ENCODE measurements at places on chromosomes 6 and 20.

DNA sequence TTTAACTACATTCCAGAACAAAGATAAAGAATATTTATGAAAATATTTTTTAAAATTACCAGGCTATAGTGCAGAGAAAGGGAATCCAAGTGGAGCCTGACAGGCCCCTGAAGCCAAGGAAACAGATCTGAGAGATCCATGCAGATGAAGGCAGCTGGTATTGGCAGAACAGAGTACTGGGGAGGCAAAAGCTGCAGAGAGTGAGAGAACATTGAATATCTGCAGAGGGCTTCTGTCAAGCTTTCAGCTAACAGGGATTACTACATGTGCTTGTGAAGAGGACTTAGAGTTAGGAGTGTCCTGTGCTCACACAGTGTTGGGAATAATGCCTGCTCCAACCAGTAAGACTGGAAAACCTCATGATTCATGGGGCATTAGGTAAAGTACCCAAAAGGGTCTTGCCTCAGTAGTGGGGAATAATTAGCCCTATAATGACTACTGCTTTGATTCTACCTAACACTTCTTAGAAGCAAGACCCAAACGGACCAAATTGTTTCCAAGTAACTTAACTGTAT lies 657.2 kb downstream of the DHX35 start:
- no peak for DNase-seq
- H3K4me3 ChIP-seq: no peak overlapping the region
- H3K4me1 ChIP-seq: no peaks in the 10 kb centered on the region
- no peaks in the 10 kb centered on the region for H3K27me3 ChIP-seq

DNA sequence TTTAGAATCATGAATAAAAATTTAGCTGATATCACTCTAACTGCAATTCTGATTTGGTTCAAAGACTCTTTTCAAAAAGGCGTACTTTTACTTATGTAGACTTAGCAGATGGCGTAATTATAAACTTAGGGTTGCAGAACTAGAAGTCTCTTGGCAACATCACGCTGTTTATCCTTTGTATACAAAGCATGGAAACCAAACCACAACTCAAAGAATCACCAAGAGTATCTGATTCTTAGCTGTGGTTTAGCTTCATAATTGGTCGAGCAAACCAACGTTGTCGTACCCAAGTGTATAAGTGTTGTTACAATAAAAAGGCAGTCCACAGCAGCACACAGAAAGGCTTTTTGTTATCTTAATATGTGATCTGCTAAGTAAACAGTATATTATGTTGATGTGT lies 18.2 kb downstream of the STMND1 start:
- no peaks in the 10 kb centered on the region for H3K36me3 ChIP-seq
- no peak overlapping the region for H3K4me3 ChIP-seq
- no peaks in the 10 kb centered on the region for H3K4me1 ChIP-seq
- no peak overlapping the region for H3K27ac ChIP-seq

GRCh38 chr6:170423814-170424603 lies 117.5 kb downstream of the FAM120B start:
- no peak overlapping the region for H3K4me3 ChIP-seq
- no peak overlapping the region for H3K27ac ChIP-seq
- DNase-seq: no peak
- H3K27me3 ChIP-seq: peaks cover 1% of the 10 kb centered on the region
- no peaks in the 10 kb centered on the region for H3K36me3 ChIP-seq
- peaks cover 13% of the 10 kb centered on the region for H3K4me1 ChIP-seq

DNA sequence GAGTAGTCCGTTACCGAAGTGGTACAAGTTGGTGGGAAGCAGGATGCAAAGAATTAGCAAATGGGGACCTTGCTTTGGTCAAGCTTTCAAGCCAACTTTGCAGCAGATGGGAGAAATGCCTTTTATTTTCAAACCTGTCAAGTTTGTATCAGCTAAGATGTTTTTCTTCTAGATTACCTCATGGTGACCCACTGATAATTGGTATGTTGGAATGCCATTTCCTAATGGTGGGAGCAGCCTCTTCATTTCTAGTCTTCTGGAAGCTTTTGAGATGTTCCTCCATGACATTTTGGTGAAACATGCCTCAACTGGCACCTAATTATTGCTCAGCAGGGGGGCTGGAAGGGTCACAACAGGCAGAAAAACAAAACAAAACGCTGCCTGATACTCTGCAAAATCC lies 43.7 kb downstream of the ADNP start:
- H3K27ac ChIP-seq: no peak overlapping the region
- no peak overlapping the region for H3K4me3 ChIP-seq
- DNase-seq: no peak

DNA sequence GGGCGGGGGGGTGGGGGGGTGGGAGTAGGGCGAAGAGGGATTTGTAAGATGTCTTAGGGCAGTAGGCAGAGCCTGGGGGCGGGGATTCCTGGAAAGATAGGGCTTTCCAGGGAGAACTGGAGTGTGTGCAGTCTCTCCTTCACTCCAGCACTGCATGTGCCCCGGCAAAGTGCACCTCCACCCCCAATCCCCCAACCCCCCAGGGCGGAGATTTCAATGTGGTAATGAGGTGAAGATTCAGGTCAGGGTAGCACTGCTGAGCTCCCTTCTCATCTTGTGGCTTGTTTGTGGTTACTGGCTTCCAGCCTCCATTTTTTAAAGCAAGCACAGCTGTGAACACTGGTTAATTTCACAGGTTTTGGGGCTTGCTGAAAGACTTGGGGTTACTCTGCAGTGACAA lies 5.9 kb downstream of the TMEM239 start:
- peaks cover 5% of the 10 kb centered on the region for H3K4me1 ChIP-seq
- H3K27me3 ChIP-seq: peaks cover 18% of the 10 kb centered on the region
- H3K27ac ChIP-seq: no peak overlapping the region
- DNase-seq: no peak
- no peak overlapping the region for H3K4me3 ChIP-seq
- H3K36me3 ChIP-seq: peaks cover 10% of the 10 kb centered on the region

DNA sequence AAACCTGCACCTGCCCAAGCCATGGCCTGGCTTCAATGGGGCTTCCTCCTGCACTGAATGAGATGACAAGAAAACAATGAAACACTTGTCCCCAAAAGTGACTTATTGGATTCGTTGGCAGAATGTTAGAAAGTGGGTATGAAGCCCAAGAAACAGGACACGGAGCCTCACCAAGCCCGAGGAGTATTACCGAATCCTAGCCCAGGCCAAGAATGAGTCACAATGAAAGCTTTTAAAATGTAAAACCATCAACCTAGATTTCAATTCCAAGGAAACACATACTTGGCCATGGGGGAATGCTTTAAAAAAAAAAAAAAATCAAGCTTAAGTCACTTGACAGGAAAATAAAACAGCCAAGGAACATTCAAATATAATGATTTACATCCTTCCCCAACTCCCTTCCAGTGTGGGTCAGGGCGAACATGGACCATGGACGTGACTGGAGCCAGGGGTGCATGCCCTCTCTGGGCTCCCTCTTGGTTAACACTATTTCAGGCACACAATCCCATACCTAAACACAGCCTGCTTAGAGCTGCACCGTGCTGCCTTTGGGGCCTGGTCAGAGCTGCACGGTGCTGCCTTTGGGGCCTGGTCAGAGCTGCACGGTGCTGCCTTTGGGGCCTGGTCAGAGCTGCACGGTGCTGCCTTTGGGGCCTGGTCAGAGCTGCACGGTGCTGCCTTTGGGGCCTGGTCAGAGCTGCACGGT lies 3.1 kb upstream of the STX16 start:
- H3K27me3 ChIP-seq: peaks cover 6% of the 10 kb centered on the region
- H3K4me1 ChIP-seq: peaks cover 8% of the 10 kb centered on the region
- H3K36me3 ChIP-seq: no peaks in the 10 kb centered on the region

- H3K27ac ChIP-seq: no peak overlapping the region
- no peaks in the 10 kb centered on the region for H3K4me1 ChIP-seq
- DNase-seq: no peak
- H3K27me3 ChIP-seq: peaks cover 1% of the 10 kb centered on the region
- no peaks in the 10 kb centered on the region for H3K36me3 ChIP-seq
These were observed 204.8 kb upstream of the NOX3 start for GRCh38 chr6:155660251-155660977.

- no peaks in the 10 kb centered on the region for H3K36me3 ChIP-seq
- peaks cover 2% of the 10 kb centered on the region for H3K27me3 ChIP-seq
- no peak overlapping the region for H3K4me3 ChIP-seq
- no peak overlapping the region for H3K27ac ChIP-seq
- no peaks in the 10 kb centered on the region for H3K4me1 ChIP-seq
- DNase-seq: no peak
These were observed 400.3 kb downstream of the TFAP2A start for GRCh38 chr6:10014557-10014956.

DNA sequence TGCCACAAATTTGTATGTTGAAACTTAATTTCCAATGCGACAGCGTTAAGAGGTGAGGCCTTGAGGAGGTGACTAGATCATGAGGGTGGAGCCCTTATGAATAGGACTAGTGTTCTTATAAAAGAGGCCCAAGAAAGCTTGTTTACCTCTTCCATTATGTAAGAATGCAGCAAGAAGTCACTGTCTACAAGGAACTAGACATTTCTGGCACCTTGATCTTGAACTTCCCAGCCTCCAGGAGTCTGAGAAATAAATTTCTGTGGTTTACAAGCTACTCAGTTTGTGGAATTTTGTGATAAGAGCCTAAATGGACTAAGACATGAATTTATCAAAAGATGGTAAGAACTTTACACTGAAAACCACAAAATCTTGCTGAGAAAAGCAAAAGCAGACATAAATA lies 173.6 kb upstream of the SGK1 start:
- no peak for DNase-seq
- H3K4me3 ChIP-seq: no peak overlapping the region
- no peak overlapping the region for H3K27ac ChIP-seq
- no peaks in the 10 kb centered on the region for H3K36me3 ChIP-seq
- no peaks in the 10 kb centered on the region for H3K27me3 ChIP-seq

- H3K36me3 ChIP-seq: no peaks in the 10 kb centered on the region
- no peak overlapping the region for H3K27ac ChIP-seq
These were observed 288.2 kb downstream of the QKI start for GRCh38 chr6:163702736-163703135.

- H3K27ac ChIP-seq: no peak overlapping the region
- no peak for DNase-seq
- no peaks in the 10 kb centered on the region for H3K36me3 ChIP-seq
- no peak overlapping the region for H3K4me3 ChIP-seq
- no peaks in the 10 kb centered on the region for H3K27me3 ChIP-seq
These were observed 147.2 kb downstream of the RPS12 start for GRCh38 chr6:132961610-132962009.

- no peak overlapping the region for H3K4me3 ChIP-seq
- no peaks in the 10 kb centered on the region for H3K36me3 ChIP-seq
- H3K4me1 ChIP-seq: peaks cover 32% of the 10 kb centered on the region
- peaks cover 6% of the 10 kb centered on the region for H3K27me3 ChIP-seq
- H3K27ac ChIP-seq: no peak overlapping the region
These were observed 186.3 kb downstream of the OGFRL1 start for GRCh38 chr6:71474942-71475341.

DNA sequence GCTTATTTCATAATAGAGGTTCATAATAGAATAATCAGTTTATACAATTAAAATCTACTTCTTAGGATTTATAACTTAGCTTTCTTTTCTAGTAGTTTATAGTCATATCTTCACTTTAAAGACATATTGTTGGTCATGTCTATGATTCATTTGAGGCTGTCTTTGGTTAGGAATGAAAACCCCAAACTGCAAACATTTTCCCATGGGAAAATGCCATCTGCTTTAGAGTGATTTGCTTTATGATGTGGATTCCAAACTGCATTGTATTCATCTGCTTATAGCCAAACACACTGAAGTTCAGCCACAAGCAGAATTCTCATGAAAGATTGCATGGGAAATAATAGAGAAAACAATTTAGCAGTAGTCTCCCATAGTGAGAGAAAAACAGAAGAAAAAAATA lies 128.0 kb downstream of the RFPL4B start:
- H3K36me3 ChIP-seq: no peaks in the 10 kb centered on the region
- no peak overlapping the region for H3K27ac ChIP-seq
- H3K27me3 ChIP-seq: no peaks in the 10 kb centered on the region
- no peak for DNase-seq
- H3K4me3 ChIP-seq: no peak overlapping the region

DNA sequence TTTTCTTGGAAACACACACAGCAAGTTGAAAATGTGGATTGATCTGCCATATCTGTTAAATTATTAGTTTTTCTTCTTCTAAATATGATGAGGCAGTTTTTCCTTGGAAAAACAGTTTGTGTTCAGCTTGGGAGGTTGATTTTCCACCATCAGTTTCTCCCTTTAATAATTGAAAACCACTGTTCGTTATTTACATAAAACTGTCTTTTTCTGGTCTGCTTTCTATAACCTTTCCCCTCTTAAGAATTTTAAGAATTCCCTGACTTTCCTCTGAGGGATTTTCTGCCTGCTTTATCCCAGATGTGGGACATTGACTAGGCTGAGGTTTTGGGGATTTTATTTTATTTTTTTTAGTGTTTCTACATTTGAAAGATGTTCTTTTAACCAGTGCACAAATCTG lies 27.2 kb downstream of the DSE start:
- H3K27ac ChIP-seq: peak overlapping the region; percentile 10
- DNase-seq: no peak
- peaks cover 11% of the 10 kb centered on the region for H3K4me1 ChIP-seq
- no peaks in the 10 kb centered on the region for H3K36me3 ChIP-seq
- no peak overlapping the region for H3K4me3 ChIP-seq

DNA sequence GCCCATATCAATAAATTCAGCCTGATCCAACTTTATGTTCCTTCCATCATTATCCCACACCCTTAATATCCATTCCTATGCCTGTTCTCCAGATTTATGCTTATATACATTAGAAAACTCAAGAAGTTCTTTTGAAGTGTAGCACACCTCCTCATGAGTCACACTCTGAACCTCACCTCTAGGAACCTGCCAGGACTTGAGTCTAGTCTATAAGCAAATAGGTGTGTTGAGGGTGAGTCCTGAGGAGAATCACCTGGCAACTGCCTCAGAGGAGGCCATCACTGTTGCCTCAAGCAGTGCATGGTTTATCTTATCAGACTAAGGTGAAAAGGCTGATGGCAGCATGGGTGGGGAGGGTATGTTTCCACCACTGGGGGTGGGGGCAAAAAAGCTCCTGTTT lies 496.7 kb downstream of the C6orf118 start:
- H3K4me1 ChIP-seq: no peaks in the 10 kb centered on the region
- no peak for DNase-seq
- no peaks in the 10 kb centered on the region for H3K27me3 ChIP-seq
- H3K27ac ChIP-seq: no peak overlapping the region
- no peak overlapping the region for H3K4me3 ChIP-seq

DNA sequence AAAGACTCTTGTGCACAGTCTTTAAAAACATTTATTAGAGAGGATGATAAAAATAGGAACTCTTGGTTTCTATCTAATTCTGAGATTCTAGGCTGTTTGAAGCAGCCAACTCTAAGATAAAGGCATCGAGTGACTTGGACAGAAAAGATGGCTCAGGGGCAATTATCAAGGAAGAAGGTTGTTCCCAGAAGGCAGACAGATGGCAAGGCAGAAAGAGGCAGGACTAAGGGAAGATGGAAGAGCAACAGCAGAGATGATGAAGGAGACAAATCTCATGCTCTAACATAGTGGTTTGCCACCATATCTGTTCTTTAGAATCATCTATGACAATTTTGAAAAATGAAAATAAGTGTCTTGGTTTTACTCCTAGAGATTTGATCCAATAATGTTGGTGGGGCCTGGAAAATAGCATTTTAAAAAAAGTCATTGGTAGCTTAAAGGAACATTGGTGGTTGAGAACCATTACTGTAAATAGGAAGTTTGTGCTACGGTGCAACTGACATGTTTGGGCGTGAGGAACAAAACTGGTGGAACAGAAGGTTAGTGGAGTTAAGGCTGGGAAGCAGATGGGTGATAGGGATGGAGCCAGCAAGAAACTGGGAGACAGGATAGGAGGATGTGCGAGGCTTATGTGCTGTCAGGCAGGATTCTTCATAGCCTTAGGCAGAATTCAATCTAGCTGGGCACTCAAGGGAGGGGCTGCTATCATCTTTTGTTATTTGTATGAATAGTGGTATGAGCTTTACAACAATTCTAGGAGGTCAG lies 751.1 kb downstream of the DHX35 start:
- no peak overlapping the region for H3K27ac ChIP-seq
- DNase-seq: no peak
- no peaks in the 10 kb centered on the region for H3K36me3 ChIP-seq
- H3K27me3 ChIP-seq: no peaks in the 10 kb centered on the region
- H3K4me1 ChIP-seq: no peaks in the 10 kb centered on the region
